ENCODE measurements at places on chromosomes 16 and 17.

DNA sequence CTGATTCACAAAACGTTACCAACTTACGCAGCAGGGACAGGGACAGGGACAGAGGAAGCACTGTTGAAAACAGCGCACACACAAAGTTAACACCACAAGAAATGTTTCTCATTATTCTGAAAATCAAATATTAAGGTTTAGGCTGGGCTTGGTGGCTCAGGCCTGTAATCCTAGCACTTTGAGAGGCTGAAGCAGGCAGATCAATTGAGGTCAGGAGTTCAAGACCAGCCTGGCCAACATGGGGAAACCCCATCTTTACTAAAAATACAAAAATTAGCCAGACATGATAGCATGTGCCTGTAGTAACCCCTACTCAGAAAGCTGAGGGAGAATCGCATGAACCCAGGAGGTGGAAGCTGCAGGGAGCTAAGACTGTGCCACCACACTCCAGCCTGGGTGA, 4.2 kb downstream of the CYTH1 start:
- DNase-seq, result no peak

- DNase-seq, result no peak
Measured at GRCh38 chr16:31267332-31268032, 7.7 kb downstream of the ITGAM start.

DNA sequence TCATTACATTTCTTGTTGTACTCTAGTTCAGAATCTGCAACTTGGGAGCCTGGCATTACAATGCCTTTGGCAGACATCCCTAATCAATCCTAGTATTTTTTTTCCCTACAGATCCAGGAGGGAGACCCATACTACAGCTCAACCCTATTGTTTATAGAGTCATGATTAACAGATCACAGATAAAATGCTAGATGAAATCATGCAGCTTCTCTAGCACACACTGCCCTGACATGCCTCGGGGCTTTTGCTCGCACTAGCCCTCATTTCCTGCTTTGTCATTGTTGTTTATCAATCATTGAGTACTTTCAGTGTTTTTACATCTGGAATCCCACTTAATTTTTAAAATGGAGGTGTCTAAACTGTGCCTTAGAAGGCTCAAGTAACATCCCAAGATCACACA, 412.5 kb downstream of the CA10 start:
- no peak for DNase-seq

DNA sequence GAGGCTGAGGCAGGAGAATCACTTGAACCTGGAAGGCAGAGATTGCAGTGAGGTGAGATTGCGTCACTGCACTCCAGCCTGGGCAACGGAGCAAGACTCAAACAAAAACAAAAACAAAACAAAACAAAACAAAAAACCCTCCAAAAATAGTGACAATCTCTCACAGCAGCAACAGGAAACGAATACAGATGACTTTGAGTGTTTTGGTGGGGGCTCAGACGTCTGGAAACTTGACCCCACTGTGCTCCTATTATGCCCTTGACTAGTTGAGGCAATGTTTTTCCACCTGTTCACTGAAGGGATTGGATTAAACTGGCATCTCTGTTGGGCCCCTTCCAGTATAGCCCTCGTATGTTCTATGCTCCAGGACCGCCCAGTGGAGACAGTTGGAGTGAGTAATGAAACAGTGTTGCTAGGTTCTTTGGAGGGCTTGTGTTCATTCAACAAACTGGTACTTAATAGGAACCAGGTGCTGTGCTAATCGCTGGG, 167.0 kb downstream of the UTP18 start:
- DNase-seq, result no peak

Measured in stimulated activated CD4-positive, alpha-beta T cell treated with anti-CD3 and anti-CD28 coated beads, Interleukin-1b, Interleukin-23, amount 100 ng/mL, for 1 hour (primary cell).